ENCODE measurements at places on chromosomes 11 and 22.
A peak's percentile ranks its signal among the peaks of the same experiment; 100 is the strongest.

GRCh38 chr22:42581762-42582716 lies 28.3 kb downstream of the SERHL2 start:
- DNase-seq: peak; percentile 53

DNA sequence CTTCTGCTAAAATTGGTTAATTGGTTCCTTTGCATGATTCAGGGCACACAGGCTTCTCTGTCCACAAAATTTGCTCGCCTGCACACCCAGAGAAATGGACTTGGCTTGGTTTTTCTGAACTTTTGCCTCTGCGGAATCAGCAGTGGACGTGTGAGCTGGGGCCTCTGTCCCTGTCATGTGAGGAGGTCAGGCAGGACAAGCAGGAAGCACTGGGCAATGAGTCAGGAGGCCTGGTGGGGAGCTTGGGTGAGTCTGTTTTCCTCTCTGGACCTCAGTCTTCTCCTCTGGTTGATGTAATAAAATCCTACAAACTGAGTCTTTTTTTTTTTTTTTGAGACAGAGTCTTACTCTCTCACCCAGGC lies 10.4 kb upstream of the CELSR1 start:
- DNase-seq: peak; percentile 86

DNA sequence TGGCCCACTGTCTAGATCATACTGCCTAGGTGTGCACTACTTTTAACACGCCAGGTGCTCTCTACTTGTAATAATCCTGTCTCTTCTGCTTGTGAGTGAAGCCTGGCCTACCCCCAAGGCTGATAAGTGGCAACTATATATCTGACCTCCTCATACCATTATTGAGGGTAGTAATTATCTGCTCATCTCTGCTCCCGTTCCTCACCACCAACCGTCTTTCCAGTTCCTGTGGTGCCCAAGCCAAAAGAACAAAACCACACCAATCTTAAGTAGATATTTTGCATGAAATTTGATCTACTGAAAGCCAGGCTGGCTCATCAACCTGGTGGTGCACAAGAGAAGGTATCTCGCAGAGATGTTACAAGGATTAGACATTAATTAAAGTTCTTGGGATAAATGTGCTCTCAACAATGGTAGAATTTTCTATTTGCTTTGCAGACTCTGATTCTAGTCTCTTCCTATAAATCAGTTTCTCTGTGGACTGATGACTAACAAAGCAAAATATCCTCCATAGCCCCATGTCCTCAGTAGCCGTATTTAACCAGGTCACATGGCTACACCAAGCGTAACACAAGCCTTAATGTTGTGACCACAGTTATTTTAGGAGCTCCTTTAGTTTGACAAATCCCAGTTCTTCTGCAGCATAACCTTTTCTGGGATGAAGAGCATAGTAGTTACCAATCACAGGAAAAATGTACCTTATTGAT lies 267.2 kb downstream of the NTM start:
- no peak for DNase-seq

DNA sequence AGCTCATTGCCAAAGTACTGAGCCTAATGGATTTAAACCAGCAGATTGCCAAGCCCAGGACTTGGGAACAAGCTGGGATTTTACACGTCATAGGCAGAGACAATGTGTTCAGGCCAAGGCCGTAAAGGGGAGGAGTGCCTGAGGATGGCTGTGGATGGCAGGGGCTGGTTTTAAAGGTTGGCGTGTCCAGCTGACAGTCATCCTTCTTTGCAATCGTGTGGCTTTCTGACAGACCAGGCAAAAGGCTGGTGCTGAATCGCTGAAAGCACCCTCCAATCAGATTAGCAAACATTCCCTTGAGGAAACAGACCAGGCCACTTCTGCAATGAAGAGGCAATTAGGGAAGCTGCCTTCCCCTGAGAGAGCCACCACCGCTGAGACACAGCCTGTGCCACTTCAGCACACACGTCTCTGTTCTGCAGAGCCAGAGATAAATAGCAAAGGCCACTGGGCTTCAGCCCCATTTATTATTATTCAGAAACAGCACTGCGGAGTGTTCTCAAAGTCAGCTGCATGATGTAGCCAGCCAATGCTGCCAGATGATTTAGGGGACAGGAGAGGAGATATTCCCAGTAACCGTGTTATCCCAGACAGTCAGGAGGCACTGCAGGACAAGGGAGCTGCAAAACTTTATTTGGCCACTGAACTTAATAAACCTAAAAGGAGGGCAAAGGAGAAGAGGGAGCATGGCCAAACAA lies 54.2 kb upstream of the CSNK2A3 start:
- peak; percentile 10 for DNase-seq

GRCh38 chr11:70882716-70883085 lies 369.7 kb downstream of the SHANK2 start:
- DNase-seq: no peak

GRCh38 chr11:33582636-33583325 lies 117.8 kb downstream of the C11orf91 start:
- no peak for DNase-seq

- peak; percentile 70 for DNase-seq
These were observed 52.9 kb upstream of the FDX1 start for GRCh38 chr11:110376711-110377324.

- no peak for DNase-seq
These were observed 77.1 kb downstream of the UVRAG start for GRCh38 chr11:75891947-75892739.

GRCh38 chr11:38252620-38253019 lies 1654.6 kb upstream of the RAG2 start:
- DNase-seq: peak; percentile 8

DNA sequence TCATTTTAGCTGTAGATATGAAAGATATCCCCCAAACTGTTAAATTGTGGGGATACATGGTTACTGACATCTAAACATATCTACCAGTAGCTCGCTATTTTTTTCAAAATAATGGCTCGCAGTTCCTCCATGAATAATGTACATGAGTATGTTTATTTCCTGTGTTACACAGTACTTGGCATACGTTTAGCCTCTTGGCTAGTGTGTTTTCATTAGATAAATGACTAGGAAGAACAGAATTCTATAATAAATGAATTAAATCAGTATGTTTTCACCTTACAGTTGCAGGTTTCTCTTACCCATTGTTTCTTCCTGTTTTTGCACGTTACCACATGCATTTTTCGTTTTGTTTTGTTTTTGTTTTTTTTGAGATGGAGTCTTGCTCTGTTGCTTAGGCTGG lies 21.8 kb downstream of the RNF169 start:
- no peak for DNase-seq

GRCh38 chr22:46064228-46064965 lies 85.9 kb upstream of the PPARA start:
- DNase-seq: no peak

- no peak for DNase-seq
These were observed 7.1 kb downstream of the KCNQ1 start for GRCh38 chr11:2451916-2452315.

GRCh38 chr22:17283423-17283822 lies 64.2 kb upstream of the ADA2 start:
- no peak for DNase-seq

DNA sequence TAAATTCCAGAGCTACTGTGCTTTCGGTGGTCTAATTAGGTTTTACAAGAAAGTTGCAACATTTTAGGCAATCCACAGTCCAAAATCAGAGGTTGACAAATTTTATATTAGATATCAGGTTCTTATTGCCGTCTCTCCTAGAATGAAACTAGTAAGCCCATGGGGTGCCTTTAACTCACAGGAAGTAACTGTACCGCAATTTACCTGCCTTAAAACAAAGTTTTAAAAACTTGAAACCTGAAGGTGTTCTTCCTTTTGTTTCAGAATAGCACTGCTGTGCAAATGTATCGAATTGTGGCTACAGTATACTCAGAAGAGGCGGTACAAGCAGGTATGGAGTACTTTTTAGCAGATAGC lies 77.2 kb downstream of the PISD start:
- no peak for DNase-seq
